Sigmoid colon (tissue), 7 donors: ENCODE measurements at places on chromosomes 3 and 15.

DNA sequence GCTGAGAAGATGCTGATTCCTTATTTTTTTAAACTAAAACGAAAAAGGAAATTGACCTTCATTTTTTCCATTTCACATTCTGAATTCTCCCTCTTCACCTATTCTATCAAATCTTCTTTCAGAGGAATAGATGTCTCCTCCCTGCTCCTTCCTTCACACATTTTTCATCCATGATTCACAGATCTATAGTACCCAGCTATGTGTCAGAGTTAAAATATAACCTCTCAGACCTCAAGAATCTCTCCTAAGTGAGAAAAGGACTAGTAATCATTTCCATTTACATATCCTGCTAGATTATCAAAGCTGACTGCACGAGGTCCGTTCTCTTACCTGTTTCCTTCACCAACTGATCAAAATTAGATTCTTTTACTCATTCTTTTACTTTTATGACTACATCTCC is 1297.6 kb upstream of the ALCAM start:
- no peak for DNase-seq

- DNase-seq = no peak
These were observed 521 bp upstream of the SUSD5 start for GRCh38 chr3:33219175-33219487.

GRCh38 chr3:25412269-25412668 is 15.8 kb upstream of the RARB start:
- DNase-seq = no peak

GRCh38 chr3:134896696-134897095 is 101.6 kb downstream of the EPHB1 start:
- DNase-seq = no peak

GRCh38 chr15:87877114-87877810 is 379.3 kb downstream of the NTRK3 start:
- DNase-seq = no peak

DNA sequence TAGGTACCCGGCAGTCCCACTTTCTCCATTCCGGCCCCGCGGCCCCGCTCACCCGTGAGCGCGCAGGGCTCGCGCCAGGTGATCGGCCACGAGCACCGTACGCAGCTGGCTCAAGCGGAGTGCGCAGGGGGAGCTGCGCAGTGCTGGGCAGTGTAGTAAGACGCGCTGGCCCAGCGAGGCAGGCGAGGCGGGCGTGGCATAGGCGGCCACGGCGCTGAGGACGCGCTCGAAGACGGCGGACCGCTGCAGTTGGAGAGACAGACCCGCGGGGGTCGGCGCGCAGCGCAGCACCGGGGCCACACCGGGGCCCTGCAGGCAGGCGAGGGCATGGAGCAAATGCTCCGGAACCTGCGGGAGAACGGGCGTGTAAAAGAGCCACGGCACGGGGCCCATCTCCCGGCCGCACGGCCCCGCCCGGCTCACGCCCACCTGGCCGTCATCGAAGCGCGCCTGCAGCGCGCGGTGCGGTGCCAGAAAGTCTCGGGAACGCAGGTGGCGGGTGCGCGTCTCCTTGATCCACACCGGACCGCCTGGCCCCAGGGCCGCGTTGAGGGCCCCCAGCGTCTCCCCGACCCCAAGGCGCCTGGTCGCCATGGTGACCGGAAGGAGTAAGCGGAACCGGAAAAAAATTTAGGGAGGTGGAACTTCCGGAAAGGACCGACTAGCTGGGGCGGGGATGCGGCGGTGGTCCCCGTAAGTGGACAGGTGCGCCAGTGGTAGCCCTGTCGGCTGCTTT is at the start of gene DALRD3:
Gene DALRD3, minus strand, starts transcription at position 610 of the 736 bp plus-strand sequence. Its CDS starts 16 bp downstream, at position 594.
- DNase-seq = peak; percentile 81

DNA sequence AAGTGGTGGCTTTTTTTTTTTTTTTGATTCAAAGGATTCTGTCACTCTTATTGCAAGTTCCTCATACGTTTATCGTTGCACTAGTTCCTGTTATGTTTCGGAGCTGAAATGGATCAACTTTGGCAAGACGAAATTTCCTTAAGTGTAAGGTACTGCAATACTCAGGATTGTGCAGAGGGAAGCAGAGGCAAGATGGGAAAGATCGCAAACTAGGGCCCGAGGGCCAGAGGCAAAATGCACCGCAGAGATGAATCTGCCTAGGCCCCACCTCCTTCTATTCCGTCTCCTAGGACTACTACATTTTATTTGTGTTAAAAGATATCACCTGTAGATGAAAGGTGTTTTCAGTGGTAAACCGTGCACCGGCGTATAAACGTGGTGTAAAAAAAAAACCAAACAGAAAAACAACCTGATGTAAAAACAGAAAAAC is 331 bp downstream of the RNU6-1 start:
- peak; percentile 60 for DNase-seq

GRCh38 chr15:94272251-94272898 is 41.0 kb downstream of the MCTP2 start:
- DNase-seq = no peak

- DNase-seq = no peak
These were observed 662.8 kb upstream of the CCDC54 start for GRCh38 chr3:106714400-106714799.

DNA sequence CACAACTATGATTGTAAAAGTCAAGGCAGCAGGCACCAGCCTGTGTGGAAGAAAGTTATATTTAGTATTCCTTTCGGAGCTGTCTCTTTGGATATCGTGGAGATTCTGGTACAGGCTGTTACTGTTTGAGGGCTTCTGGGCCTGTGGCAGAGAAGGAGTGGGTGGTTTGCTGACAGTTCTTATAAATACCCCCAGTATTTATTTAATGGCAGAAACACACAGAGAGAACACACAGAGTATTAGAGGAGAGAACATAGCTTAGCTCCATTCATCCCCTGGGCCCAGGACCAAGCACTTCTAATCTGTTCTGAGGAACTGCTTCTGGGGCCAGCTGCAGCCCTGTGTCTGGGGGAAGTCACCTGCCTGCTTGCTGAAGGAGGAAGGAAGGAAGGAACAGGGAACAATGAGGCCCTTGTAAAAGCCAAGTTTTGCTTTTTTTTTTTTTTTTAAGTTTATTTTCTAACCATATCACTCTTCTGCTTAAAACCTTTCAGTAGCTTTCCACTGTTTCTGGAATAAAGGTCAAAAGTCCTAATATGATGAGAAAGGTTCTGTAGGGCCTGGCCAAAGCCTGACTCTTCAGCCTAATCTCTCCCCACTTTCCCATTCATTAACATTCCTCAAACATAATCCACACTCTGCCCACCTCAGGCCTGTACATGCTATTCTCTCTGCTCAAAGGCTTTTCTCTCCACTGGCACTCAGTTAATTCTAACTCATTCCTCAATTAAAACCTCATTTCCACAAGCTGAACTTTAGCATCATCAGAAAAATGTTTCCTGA is 11.8 kb upstream of the PP2D1 start:
- peak; percentile 76 for DNase-seq

GRCh38 chr15:101373577-101373976 is 78.5 kb upstream of the SNRPA1 start:
- DNase-seq = no peak

DNA sequence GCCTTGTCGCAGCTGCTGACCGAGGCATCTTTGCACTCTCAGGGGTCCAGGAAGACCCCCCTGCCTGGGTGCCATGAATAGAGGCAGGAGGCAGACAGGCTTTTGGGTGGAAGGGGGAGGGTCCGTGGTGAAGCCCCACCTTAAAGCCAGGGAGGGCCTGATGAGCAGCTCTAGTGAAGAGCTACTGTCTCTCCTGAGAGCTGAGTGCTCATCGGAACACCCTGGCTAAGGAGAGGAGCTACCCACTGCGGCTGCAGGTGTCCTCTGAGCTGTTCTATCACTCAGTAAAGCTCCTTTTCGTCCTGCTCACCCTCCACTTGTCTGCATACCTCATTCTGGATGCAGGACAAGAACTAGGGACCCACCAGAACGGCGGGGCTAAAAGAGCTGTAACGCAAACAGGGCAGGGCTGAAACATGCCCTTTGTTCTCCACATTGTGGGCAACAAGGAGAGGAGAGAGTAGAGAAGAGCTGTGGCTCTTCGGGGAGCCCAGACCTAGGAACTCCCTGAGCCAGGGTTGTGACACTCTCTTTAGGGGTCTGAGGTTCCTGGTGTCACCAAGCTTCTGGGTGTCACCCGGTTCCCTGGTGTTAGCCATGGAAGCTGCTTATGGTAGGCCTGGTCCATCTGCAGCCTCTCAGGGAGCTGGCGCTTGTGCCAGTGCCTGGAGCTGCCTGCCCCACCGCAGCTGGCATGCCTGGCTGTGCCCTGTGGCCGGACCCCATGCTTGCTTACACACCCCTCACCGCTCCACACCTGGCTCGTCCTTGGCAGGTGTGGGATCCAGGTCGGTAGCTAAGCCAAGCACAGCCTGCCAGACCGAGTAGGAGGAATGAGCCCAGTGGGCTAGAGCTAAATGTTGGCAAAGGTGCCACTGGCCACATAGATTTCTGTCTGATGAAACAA is 26.2 kb upstream of the TFG start:
- no peak for DNase-seq

- DNase-seq = no peak
These were observed 312.0 kb upstream of the RASGRP1 start for GRCh38 chr15:38876621-38877020.

- DNase-seq = peak; percentile 93
These were observed 133.3 kb downstream of the TBC1D2B start for GRCh38 chr15:77944002-77944867.

GRCh38 chr3:45321607-45322391 is 66.6 kb upstream of the LARS2 start:
- DNase-seq = no peak

- DNase-seq = no peak
These were observed 203.3 kb downstream of the DTWD1 start for GRCh38 chr15:49823987-49824774.

DNA sequence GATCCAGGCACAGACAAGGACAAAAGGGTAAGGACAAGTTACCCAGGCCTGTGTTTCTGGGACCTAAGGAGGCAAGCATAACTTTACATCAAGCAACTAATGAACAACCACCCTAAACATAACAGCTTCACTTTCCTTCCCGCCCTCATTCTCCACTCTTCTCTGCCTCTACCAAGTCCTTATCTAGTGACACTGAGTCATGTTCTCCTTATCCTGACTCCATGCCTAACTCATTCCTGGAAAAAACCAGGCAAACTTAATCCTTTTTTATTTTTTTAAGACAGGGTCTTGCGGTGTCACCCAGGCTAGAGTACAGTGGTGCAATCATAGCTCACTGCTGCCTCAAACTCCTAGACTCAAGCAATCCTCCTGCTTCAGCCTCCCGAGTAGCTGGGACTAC is 44.5 kb downstream of the TMEM44 start:
- no peak for DNase-seq

DNA sequence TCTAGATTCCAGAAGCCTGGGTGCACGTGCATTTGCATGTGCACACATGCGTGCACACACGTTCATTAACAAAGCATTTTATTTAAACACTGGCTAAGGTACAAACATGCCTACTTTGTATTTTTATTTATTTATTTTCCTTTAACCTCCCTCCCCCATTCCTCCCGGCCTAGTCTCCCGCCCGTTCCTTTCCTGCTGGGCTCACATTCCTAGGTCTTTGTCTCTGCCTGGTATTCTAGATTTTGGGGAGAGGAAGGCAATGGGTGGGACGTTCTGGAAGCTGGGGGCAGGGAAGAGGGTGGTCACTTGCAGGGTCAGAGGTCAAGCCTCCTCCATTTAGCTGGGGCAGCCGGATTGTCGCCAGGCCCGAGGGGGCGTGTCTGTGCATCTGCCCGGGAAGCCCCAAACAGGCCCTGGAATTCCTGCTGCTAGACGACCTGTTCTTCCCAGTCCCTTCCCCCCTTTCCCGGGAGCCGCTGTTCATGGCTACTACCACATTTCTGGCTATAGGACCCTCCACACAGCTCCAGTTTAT is 51.8 kb downstream of the TRIM71 start:
- DNase-seq = no peak

- DNase-seq = no peak
These were observed 238.7 kb downstream of the CPNE4 start for GRCh38 chr3:131796111-131796510.

DNA sequence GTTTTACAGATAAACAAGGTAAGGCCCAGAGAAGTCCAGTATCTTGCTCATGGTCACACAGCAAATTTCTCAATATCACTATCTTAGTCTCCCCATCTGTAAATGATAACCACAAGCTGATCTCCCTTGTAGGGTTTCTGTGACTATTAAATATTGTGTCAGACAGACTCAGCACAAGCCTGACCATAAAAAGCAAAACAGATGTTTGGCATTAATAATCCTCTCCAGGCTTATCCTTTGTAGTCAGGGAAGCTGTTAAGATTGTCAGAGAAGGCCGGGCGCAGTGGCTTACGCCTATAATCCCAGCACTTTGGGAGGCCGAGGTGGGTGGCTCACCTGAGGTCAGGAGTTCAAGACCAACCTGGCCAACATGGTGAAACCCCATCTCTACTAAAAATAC is 173.2 kb upstream of the PRICKLE2 start:
- DNase-seq = no peak

GRCh38 chr3:195184716-195185421 is 86.1 kb downstream of the XXYLT1 start:
- peak; percentile 45 for DNase-seq

DNA sequence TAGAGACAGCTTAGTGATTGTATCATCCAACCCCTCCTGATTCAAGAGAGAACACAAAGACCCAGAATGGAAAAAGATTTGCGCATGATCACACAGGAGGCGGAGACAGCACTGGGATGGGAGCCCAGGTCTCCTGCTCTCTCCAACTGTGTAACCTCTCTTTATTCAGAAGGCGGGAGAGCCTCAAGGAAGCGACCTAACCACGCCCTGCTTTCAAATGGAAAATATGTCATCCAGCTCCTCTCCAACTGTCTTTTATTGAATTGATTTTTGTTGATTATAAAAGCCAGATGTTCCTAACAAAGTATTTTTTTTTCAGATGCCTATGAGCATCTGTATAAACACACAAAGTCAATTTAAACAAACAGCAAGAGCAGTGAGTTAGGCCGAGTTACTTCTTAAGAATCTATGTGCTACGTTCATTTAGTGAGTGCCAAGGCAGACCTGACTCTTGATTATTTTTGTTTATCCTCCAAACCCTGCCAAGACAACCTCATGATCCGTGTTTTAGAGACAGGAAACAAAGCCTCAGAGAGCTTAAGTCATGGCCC is 74.5 kb downstream of the BFSP2 start:
- peak; percentile 91 for DNase-seq

GRCh38 chr3:169295912-169296570 is 367.5 kb downstream of the MECOM start:
- DNase-seq = no peak

DNA sequence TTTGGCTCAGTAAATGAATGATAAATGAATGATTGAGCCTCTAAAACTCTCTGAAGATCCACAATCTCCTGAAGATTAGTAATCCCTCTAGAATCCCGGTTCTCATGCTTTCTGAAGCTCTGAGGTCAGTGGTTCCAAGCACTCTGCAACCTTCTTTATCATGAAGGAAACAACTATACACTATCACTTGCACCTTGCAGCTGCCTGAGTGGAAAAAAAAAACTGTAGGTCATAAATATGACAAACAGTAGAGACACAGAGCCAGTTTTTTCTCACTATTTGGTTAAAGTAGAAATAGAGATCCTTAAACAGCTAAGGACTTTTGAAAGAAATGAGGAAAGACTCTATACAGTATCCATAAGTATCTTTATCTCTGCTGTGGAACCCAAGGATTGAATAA is 122.0 kb upstream of the CRBN start:
- no peak for DNase-seq

GRCh38 chr3:179036626-179037300 is 34.8 kb downstream of the ZMAT3 start:
- DNase-seq = no peak
